ENCODE measurements at places on chromosomes 12 and 14.

DNA sequence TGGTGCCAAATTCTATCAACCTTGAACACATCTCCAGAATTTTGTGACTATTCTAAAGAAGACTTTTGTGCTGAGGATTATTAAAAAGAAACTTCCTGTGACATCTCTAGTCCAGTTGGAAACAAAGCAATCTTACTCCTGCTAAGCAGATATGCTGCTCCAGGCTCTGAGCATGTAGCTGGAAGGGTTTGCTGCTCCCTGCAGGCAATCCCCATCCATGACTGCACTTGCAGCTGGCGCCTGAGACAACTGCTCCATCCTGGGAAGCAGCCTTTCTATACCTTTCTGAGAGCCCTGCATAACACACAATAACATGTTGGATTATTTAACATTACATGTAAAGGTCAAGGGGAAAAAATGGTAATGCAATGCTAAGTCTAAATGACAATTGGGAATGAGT lies 105.1 kb downstream of the NDUFA12 start:
- no peak for DNase-seq

DNA sequence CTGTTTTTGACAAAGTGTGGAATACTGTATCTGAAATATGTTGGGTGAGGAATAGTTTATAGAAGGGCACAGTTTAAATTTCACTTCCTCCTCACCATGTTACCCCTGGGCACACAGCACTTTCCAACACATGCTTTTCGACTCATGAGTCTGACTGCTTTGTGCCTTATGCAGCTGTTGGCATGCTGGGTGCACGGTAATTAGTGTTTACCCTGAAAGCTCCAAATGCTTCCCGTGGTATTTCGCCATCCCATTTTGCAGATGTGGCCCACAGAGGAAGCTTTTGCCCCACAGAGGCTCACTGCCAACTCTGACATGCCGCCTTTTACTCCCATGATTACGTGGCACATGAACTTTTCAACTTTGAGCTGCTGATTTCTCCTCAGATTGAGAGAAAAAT lies 168.6 kb downstream of the PRKCH start:
- no peak for DNase-seq

GRCh38 chr12:115817389-115817788 lies 460.1 kb downstream of the MED13L start:
- DNase-seq = no peak

GRCh38 chr14:68879841-68880575 lies 87.1 kb upstream of the ZFP36L1 start:
- no peak for DNase-seq

GRCh38 chr12:24991209-24992049 lies 42.5 kb upstream of the BCAT1 start:
- DNase-seq = no peak

- no peak for DNase-seq
These were observed 6.4 kb downstream of the TNS2 start for GRCh38 chr12:53056296-53056695.

DNA sequence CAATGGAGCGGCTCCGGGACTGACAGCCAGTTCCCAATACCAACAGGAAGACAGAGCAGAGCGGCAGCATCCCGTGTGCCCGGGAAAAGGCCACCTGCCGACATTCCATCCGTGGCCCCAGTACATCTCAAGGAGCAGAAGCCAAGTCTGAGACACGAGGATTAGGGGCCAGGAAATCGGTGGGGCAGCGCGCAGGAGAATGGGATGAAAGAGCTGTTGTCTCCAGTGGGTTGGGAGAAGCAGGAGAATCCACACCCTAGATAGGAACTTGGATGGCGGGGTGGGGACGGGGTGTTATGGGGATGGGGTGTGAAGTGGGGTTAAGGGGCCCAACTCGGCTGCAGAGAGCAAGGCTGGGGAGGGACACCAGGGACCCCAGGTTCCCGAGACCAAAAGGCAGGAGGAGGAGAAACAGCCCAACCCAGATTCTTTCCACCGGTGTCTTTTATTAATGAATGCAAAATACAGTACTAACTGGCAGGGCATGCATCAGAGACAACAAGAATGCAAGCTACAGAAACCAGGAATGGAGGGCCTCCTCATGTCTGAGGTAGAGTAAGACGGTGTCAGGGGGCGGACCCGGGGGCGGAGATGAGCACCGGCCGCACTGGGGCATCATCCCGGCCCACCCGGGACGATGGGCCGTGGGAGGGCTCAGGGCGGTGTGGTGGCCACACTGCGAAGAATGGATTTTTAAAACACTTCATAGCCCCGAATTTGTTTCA lies 50.3 kb downstream of the BEGAIN start:
- DNase-seq = no peak

- DNase-seq = no peak
These were observed 14.0 kb downstream of the GPR68 start for GRCh38 chr14:91230397-91231035.

GRCh38 chr12:1108276-1108675 lies 117.3 kb downstream of the ERC1 start:
- no peak for DNase-seq

DNA sequence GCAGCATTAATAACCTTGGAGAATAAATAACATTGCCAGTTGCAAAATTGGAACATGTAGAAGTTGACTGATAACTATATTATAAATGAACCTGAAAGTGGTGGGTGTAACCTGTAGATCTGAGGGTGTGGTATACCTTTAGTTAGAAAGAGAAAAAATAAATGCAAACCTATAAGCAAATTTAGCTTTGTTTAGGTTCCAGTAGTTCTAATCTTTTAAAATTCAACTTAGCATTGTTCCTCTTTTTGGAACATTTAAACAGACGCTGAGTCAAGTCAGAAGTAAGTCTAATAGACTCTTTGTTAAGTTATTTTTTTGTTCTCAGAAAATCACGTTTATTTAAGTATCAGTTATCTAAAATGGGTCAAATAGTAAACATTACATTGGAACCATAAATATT lies 120.0 kb downstream of the DNAI7 start:
- no peak for DNase-seq

DNA sequence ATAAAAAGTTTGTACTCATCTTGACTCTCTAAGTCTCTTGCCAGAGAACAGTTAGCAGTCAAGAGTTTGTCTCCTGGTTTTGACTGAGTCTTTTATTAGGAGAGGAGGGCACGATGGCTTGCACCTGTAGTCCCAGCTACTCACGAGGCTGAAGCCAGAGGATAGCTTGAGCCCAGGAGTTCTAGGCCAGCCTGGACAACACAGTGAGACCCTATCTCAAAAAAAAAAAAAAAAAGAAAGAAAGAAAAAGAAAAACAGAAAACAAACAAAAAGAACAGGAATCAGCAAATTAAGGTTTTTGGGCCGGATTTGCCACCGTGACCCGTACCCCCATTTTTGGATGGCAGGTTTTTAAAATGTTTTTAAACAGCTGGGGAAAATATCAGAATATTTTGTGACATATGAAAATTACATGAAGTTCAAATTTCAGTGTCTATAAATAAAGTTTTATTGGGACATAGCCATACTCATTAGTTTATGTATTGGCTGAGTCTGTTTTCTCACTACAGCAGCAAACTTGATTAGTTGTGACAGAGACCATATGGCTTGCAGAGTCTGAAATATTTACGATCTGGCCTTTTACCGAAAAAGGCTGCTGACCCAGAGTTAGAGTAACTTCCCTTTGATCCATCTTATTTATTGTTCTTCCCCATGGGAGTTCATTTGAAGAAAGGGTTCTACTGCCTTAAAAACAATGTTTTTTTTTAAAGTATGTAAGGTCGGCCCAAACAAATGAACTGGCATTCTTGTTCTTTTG lies 31.2 kb downstream of the VEZT start:
- DNase-seq = no peak

GRCh38 chr14:105043641-105044040 lies 21.6 kb downstream of the GPR132 start:
- no peak for DNase-seq

- DNase-seq = no peak
These were observed 484 bp downstream of the PPP1CC start for GRCh38 chr12:110742096-110742717.

DNA sequence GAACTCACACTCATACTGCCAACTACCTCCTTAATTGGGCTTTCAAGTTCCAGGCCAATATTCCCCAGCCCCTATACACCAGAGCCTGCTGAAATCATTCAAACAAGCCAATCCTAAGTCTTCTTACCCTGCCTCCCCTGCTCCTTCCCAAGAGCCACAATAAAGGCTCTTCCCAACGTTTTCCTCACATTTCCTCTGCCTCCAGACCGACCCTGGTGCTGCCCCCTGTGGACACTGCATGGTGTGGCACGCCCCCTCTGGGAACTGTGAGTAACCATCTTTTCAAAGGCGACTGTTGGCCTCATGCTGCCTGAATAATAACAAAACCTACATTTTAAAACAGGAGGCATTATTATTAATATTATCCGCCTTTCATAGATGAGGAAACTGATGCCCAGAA lies 111.6 kb upstream of the NOS1 start:
- no peak for DNase-seq

DNA sequence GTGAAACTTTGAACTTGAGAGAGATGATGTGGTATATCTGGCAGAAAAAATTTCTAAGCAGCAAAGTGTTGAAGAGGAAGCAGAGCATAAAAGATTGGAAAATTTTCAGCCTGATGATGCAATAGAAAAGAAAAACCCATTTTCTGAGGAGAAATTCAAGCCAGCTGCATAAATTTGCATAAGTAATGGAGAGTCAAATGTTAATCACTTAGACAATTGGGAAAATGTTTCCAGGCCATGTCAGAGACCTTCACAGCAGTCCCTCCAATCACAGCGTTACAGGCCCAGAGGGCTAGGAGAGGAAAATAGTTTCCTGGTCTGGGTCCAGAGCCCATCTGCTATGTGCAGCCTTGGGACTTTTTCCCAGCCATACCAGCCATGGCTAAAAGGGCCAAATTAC lies 469.0 kb upstream of the FOXG1 start:
- DNase-seq = no peak

GRCh38 chr12:107126796-107127481 lies 33.6 kb upstream of the CRY1 start:
- no peak for DNase-seq

GRCh38 chr12:92581604-92582003 lies 121.2 kb upstream of the PLEKHG7 start:
- no peak for DNase-seq

DNA sequence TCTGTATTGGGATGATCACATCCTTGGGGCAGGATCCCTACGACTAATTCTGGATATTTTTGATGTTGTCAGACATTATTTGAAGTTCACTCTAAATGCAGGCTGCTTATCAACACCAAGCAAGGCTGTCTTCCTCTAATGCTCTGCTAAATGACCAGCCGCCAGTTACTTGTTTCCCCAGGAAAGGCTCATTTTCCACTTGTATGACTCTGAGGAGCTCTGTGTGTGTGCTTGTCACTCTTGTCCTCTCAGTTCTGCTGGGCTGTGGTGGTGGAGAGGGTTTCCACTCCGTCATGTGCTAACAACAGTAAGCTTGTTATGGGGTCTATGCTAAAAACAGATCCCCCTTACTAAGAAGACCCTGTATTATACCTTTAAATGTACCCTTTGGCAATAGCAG lies 42.1 kb downstream of the ATL1 start:
- DNase-seq = no peak

DNA sequence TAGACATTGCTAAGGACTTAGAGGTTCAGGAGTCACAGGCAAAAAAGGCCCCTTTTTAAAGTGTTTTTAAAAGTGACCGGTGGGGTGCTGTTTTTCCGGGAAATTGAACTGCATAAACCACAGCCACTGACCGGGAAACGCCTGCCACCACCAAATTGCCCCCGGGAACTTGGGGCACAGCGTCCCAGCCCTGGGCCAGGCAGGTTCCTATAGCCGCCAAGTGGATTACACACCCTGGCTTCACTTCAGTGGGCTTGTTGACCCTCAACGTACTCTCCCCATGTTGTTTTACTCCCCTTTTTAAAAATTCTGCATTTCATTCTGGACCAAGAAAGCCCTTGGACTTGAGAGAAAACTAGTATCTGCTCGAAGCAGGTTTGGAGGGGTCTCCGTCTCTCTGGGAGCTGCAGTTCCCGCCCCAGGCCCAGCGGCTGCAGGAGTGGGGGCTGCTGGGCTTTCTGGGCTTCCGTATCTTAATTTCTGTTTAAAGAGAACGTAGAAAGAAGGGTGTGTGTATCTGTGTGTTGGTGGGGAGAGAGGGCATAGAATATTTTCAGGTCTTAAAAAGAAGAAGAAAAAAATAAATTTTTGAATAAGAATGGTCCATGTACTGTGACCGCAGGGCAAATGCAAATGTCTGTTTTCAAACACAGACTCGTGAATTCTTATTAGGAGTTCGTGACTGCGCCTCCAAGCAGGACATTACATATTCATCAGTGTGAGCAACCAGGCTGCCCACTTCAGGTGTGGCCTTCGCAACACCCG lies 82.9 kb downstream of the PAPOLA start:
- no peak for DNase-seq

GRCh38 chr12:45205165-45205825 lies 10.6 kb upstream of the ANO6 start:
- DNase-seq = no peak

DNA sequence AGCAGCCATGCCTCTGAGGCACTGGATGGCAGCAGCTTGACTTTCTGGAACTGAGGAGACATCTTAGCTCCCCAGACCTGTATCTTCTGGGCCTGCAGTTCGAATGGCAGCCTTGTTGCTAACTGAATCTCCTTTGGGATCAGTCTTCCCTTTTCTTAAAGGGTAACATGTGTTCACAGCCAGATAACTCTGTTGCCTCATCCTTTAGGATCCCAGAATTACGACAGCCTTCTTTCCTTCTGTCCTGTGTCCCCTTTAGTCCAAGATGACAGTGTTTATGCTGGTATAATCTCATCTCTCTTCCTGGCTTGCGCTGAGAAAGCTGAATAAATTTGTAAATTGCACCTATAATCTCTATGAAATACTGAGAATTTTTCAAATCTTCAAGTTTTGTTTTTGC lies 9.1 kb upstream of the ERC1 start:
- no peak for DNase-seq

GRCh38 chr12:42741091-42741490 lies 151.5 kb upstream of the PRICKLE1 start:
- DNase-seq = no peak

- no peak for DNase-seq
These were observed 193.6 kb upstream of the NUDT4 start for GRCh38 chr12:93183940-93184671.

- no peak for DNase-seq
These were observed 444.1 kb upstream of the TMEM132C start for GRCh38 chr12:127822809-127823411.

DNA sequence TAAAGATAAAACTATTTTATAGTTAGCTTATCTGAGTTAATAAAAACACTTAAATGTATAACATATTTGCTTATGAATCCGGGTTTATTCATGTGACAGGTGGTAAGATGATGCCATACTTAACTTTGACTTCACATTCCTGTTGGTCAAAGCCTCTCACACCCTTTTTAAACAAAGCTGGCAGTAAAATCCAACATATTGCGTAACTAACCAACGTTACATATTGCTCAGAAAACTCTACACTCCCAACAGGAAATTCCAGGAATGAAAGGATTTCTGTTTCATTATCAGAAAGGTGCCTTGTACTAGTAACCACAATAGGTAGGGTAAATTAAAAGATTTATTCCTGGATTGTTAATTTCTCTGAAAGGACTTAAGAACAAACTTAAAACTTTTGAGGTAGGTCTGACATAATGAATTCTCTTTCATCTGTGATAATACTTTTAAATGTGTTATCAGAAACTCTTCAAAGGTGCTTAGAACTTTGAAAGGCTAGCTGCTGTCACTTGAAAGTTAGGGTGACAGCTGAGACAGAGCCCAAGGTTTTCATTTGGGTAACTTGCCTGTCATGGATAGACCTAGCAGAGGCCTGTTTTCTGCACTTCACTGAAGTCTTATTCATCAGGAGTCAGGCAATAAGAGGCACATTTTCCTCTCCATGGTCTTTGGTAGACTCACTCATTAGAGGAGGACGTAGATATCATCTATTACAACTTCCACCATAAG lies 23.8 kb upstream of the CATSPERB start:
- no peak for DNase-seq

- no peak for DNase-seq
These were observed 2.2 kb downstream of the NELL2 start for GRCh38 chr12:44873898-44874297.
